B cell (primary cell): ENCODE measurements at places on chromosomes 12 and 14.
A peak's percentile ranks its signal among the peaks of the same experiment; 100 is the strongest.

GRCh38 chr12:16325426-16325825 is 22.0 kb upstream of the MGST1 start:
- DNase-seq, result no peak

DNA sequence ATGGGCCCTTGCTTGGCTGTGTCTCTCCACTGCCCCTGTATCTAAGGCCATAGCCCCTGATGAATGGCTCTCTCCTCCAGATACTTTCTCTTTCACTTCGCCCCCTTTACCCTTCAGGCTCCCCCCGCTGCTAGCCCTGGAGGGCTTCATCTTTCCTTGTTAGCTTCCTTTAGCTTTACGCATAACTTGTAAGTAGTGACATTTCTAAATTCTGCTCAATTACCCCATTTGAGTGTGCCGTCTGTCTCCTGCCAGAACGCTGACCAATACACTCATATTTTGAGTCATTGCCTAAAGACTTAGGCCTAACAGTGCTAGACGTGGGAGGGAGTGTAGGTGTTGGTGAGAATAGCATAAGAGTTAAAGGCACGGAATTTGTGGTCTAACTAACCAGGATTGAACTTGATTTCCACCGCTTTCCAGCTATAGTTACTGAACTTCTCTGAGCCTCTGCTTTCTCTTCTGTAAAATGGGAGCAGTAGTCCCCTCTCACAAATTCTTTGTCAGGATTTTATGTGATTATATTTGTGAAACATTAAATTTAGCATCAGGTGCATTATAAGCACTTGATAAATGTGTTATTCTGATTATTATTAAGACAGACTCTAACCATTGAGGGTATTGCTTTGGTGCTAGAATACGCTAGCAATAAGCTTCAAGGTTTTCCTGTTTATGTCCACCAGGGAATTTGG is 129.3 kb downstream of the ZFP36L1 start:
- DNase-seq, result peak; percentile 39

- no peak for DNase-seq
Measured at GRCh38 chr12:53651737-53652136, 24.1 kb downstream of the ATP5MC2 start.

DNA sequence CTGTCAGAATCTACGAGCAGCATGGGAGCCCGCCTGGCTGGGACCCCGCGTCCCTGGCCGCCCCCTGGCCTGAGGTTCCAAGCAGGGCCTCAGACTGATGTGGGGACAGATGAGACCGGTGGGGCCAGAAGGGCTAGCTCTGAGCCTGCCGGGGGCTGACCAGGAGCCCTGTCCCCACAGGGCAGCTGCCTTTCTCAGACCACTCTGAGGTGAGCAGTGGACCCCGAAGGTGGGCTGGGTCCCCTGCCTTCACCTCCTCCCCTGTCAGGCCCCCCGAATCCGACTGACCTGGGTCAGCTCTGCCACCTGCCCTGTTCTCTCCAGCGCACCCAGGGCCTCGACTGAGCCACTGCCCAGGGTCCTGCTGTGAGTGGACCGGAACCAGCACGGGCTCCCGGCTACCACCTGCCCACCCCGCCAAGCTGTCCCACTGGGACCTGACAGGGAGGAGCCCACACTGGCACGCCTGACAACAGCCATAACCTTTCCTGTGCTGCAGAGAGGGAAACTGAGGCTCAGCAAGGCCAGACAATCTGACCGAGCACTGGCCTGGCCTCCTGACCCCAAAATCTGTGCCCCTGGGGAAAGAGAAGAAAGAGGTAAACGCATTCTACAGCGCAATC is 29.7 kb upstream of the TMEM179 start:
- DNase-seq, result no peak

DNA sequence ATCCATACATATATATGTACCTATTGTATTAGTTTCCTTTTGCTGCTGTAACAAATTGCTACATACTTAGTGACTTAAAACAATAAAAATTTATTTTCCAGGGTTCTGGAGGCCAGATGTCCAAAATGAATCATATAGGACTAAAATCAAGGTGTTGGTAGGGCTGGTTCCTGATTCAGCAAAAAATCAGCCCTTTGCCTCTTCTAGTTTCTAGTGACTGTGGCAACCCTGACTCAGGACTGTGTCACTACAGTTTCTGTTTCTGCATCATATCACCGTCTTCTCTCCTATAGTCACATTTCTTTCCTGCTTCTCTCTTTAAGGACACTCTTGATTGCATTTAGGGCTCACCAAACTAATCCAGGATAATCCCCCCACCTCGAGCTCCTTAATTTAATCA is 386.3 kb upstream of the TBX3 start:
- no peak for DNase-seq

GRCh38 chr12:14854586-14855183 is 11.4 kb upstream of the ART4 start:
- DNase-seq, result no peak

- no peak for DNase-seq
Measured at GRCh38 chr12:27505761-27506160, 18.2 kb upstream of the PPFIBP1 start.

DNA sequence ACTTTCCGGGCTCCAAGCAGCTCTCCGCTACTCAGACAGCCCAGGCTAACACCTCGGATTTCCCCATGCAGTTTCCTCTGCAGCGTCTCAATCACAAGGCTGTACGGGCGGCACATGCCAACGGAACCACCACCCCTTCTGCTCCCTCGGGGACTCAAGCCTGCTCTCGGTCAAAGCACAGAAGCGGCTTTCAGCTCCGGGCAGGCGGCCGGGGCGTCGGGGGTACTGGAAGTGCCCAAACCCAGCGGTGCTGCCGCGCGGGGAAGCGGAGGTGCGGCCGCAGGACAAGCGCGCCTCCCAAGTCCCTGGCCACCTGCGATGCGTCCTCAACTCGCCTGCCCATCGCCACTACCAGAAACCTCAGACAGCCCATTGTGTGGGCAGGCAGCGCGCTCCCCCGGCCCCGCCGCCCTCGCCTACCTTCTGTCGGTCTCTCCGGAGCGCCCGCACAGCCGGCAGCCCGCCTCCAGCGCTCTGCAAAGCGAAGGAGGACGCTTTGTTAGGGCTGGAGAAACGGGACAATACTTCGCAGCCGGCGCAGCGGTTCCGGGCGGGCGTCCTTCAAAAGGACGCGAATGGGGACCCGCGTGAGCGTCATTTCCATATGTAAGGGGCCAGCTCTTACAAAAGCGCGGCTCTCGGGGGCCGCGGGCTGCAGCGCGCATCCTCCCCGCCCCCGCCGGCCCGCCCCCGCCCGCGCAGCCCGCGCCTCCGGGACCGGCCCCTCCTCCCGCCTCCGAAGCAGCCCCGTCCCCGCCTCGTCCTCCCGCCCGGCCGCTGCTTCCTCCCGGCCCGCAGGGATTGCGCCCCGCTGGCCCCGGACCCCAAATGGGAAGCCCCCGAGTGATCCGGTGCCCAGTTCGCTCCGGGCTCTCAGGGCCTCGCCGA is 674 bp downstream of the NIN start:
- peak; percentile 91 for DNase-seq

DNA sequence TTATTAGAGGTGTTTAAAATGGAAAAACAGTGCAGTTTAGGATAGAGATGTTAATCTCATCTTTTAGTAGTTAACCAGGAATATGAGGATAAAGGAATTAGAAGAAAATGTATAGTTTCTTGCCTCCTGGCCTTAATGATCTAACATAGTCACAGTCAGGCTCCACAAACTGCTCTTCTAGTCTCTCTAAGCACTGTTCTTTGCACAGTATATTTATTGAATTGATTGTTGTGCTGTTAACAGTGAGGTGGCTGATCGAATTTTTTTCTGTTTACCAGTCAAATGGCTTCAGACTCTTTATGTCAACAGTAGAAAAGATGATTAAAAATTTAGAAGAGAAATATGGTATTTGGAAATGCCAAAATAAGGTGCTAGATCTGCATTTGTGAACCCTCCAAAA is 37.8 kb downstream of the ATF7IP start:
- DNase-seq, result no peak

GRCh38 chr14:49598189-49598484 is 603 bp upstream of the LRR1 start:
- DNase-seq, result no peak

DNA sequence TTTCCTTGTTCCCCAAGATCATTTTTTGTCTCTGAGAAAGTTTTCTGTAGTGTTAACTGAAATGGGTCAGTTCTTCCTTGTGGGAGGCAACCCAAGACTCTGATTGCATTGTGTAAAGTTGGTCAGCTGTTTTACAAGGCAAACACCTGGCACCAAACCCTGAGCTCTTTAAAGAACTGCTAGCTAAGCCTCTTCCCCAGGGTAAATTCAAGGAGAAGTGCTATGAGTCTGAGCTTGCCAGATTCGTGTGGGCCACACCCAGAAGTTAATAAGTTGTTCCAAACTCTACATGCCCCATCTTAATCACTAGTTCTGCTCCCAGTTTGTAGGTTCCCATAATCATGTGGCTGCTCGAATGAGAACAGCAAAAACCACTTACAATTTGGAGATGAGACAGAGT is 214.5 kb downstream of the BTG1 start:
- DNase-seq, result no peak

- DNase-seq, result no peak
Measured at GRCh38 chr12:71085575-71085974, 72.2 kb downstream of the TSPAN8 start.

DNA sequence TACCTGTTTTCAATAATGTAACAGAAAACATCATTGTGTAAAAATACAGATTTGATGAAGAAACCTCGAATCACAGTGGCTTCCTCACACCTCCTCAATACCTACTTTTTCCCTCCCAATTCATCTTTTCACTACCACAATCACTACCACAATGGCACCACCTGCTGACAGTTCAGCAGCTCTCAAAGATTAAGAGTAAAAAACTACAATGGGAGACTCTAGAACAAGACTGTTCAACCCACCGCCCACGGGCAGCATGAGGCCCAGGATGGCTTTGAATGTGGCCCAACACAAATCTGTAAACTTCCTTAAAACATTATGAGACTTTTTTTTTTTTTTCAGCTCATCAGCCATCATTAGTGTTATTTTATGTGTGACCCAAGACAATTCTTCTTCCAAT is 15.2 kb downstream of the MED6 start:
- DNase-seq, result no peak

DNA sequence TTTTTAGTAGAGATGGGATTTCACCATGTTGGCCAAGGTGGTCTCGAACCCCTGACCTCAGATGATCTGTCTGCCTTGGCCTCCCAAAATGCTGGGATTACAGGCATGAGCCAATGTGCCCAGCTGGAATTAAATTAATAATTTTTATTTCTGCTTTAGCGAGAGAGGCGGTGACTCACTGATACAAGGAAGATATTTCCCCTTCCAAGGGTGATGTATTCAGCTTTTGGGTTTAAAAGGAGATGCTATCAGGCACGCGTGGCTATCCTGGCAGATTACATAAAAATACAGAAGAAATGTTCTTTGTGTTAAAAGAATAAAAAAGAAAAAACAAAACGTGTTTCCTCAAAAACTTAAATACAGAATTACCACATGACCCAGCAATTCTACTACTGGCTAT is 12.4 kb upstream of the P2RX7 start:
- no peak for DNase-seq

- DNase-seq, result no peak
Measured at GRCh38 chr14:69712599-69713088, 54.3 kb upstream of the SRSF5 start.

GRCh38 chr14:99541211-99541610 is 60.0 kb downstream of the CCNK start:
- no peak for DNase-seq

DNA sequence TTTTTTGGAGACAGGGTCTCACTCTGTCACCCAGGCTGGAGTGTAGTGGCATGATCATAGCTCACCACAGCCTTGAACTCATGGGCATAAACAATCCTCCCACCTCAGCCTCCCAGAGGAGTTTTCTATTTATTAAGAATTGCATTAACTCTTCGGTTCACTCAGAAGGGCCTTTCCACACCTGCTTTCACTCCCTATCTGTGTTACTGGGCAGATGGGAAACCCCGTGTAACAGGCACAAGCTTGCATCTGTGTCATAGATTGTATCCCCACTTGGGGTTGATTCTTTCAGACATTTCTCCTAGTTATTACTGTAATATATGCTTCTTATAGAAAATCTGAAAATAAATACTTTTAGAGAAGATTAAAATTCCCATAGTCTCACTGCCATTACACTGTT is 38.7 kb downstream of the STX2 start:
- DNase-seq, result no peak

DNA sequence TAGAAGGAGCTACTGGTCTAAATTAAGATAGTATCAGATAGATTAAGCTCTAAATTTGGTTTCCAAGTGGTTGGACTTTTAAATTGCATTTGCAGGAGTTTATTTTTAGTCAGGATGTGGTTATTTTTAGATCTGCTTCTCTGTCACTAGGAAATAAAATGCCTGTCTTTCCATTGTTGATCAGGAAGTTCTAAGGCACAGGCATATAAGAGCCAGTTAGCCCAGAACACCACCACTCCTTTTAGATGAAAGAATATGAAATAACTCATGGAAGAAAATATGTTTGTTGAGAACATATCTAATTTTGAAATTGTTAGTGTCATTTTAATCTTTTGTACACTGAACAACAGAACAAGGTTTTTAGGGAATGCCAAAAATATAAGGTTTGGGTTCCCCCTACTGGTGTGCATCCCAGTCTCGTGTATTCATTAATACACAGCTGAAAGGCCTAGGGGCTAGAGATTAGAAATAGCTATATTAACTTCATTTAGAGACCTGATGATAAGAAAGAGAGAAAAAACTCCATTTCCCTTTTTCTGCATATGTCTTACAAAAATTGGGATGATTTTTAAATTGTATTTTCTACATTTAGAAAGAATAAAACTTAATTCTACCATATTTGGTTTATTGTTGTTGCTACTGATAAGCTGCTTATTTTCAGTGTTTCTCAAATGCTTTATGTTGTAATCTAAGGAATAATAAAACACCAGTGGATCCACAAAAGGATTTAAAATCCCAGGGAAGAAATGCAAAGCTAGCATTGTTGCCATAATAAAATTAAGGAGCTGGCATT is 67.2 kb downstream of the RIC8B start:
- DNase-seq, result peak; percentile 52

GRCh38 chr12:46533723-46534122 is 161.2 kb upstream of the SLC38A2 start:
- DNase-seq, result no peak

GRCh38 chr12:108896336-108896735 is 16.4 kb downstream of the DAO start:
- DNase-seq, result no peak

GRCh38 chr14:69505338-69506240 is 21.1 kb downstream of the PLEKHD1 start:
- DNase-seq, result no peak

GRCh38 chr12:40175045-40175444 is 49.8 kb upstream of the LRRK2 start:
- DNase-seq, result no peak

- no peak for DNase-seq
Measured at GRCh38 chr12:69658203-69658602, 40.9 kb downstream of the BEST3 start.

GRCh38 chr12:65567820-65568219 is 256.5 kb upstream of the HMGA2 start:
- DNase-seq, result no peak

DNA sequence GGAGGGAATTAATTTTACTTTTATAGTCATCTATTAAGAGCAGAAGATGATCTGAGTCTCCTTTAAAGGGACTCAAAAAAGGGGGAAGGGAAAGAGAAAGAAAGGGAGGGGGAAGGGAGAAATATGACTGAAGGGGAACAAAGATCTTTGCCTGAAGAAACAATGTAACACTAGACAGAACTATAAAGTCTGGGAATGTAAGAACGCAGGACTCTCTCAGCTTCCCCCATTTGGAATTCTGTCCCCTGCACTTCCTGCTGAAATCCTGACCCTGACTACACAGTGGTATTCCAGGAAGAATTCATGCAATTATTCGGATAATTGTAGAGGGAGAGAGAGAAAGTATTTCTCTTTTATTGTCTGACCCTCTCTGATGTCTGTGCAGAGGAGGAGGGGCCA is 8.6 kb upstream of the HOXC11 start:
- no peak for DNase-seq

GRCh38 chr12:59005193-59005955 is 85.1 kb upstream of the LRIG3 start:
- no peak for DNase-seq
